HuH-7.5 (cell line): ENCODE measurements at places on chromosomes 7 and 10.

- no peak for DNase-seq
Measured at GRCh38 chr7:90773269-90773668, 177.1 kb downstream of the CDK14 start.

GRCh38 chr7:129875745-129876411, 76.9 kb downstream of the UBE2H start:
- no peak for DNase-seq

- DNase-seq = no peak
Measured at GRCh38 chr7:74039337-74039736, 11.4 kb downstream of the ELN start.

GRCh38 chr7:64314566-64314965, 805 bp downstream of the ZNF736 start:
- no peak for DNase-seq

DNA sequence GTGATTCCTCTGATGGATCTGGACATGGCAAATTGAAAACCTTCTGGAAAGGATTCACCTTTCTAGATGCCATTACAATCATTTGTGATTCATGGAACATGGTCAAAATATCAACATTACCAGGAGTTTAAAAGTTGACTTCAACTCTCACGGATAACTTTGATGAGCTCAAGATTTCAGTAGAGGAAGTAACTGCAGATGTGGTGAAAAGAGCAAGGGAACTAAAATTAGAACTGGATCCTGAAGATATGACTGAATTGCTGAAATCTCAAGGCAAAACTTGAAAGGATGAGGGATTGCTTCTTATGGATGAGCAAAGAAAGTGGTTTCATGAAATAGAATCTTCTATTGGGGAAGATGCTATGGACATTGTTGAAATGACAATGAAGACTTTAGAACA, 293.6 kb downstream of the ARHGAP12 start:
- no peak for DNase-seq

- DNase-seq = no peak
Measured at GRCh38 chr7:94405506-94405905, 10.8 kb downstream of the COL1A2 start.

DNA sequence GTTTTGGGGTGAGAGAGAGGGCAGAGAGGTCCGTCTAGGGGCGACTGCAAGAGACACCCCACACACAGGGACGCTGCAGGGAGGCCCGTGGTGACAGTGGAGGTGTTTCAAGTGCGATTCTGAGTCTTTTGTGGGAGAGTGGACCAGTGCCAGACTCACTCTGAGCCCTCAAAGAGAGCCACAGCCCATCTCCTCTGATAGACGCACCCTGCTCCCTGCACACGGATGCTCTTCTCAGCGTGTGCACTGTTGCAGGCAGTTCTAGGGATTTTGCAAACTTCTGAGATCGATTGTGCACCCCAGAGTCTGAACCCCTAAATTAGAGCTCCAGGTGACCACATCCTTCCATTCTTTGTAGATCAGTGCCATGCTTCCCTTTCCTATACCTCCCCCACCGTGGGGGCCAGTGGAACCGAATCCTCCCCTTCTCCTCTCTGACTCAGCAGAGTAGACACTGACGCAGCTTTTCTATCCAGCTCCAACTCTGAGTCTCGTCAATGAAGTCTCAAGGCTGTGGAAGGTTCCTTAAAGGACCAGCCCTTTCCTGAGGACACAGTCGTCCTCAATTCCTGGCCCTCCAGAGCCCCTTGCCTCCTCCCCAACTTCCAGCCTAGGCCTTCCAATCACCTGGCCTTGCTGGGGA, 83.8 kb downstream of the TMEM130 start:
- DNase-seq = no peak

DNA sequence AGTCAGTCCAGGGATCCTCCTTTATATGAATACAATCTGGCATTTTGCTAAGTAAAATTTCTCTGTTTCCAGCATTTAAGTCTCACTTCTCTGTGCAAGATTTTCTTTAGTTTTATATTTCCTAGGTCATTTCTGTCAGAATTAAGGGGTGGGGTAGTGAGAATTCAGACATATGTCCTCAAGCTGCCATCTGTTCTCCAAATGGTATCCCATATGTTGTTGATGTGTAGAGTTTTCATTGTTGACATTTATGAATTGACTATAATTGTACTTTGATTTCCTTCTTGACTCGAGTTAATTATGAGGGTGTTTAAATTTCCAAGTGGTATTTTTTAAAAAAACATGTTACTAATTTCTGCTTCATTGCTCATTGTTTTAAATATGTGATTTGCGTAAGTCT, 148.8 kb downstream of the NPSR1 start:
- DNase-seq = no peak
